ENCODE measurements at places on chromosomes 5 and 9.

DNA sequence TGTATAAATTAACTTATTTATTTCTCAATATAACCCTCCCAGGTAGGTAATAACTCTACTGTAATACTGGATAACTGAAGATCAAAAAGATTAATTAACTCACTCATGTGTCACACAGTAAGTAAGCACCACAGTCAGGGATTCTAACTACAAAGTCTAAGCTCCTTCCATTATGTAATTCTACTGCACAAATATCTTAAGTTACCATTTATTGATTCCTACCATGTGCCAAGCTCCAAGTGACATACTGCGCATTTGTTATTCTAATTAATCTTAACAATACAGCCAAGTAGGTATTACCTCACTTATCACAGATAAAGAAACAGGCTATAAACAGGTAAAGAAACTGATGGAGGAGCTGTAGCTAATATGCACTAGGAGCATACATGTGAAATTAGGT is 58.3 kb downstream of the RANBP6 start:
- DNase-seq: peak; percentile 8

DNA sequence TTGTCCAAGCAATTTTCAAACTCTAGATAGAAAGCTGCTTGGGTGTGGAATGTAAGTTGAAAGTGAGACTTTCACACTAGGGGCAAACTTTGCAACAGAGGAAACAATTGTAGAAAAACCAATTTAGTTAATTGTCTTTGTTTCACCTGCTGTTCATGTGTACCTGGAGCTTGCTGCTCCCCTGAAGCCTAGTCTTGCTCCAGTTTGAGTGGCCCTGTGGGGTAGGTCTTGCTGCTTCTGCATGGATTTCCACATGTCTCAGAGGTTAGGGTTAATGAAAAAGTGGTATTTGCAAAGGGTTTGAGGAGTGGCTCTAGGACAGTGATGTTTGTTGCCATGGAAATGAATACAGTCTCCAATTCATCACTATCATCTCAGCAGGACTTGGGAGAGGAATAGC is 182.2 kb downstream of the FSTL4 start:
- DNase-seq: peak; percentile 54

GRCh38 chr5:177353093-177353492 is 1.6 kb upstream of the LMAN2 start:
- DNase-seq: no peak

- no peak for DNase-seq
Observed at GRCh38 chr9:98900725-98901124, 43.0 kb upstream of the COL15A1 start.

DNA sequence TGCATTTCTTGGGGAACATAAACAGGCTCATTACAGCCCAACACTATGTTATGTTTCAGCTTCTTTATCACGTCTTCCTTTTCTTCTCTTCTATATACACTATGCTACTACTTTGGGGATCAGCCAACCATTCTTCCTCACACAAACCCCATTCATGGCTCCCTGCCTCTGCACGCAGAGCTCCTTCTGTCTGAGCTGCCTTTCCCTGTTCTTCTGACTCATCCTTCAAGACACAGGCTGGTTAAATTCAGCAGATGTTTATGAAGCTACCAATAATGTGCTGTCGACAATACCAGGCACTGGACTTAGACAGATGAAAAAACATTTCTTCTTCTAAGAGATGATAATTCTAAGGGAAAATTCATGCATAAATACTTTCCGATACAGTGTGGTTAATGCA is 102.5 kb upstream of the TXNDC8 start:
- DNase-seq: no peak

DNA sequence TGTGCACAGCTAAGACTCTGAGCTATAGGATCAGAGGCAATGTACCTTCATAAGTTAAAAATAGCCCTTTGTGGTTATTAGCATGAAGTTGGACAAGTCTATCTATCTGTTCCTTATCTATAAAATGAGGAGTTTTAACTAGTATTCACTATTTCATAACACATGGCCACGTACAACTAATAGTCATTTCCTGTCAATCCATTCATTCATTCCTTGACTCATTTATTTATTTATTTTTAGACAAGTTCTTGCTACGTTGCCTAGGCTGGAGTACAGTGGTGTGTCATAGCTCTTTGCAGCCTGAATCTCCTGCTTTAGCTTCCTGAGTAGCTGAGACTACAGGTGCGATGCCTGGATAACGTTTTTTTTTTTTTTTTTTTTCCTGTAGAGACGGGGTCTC is 92.1 kb downstream of the NR3C1 start:
- no peak for DNase-seq

DNA sequence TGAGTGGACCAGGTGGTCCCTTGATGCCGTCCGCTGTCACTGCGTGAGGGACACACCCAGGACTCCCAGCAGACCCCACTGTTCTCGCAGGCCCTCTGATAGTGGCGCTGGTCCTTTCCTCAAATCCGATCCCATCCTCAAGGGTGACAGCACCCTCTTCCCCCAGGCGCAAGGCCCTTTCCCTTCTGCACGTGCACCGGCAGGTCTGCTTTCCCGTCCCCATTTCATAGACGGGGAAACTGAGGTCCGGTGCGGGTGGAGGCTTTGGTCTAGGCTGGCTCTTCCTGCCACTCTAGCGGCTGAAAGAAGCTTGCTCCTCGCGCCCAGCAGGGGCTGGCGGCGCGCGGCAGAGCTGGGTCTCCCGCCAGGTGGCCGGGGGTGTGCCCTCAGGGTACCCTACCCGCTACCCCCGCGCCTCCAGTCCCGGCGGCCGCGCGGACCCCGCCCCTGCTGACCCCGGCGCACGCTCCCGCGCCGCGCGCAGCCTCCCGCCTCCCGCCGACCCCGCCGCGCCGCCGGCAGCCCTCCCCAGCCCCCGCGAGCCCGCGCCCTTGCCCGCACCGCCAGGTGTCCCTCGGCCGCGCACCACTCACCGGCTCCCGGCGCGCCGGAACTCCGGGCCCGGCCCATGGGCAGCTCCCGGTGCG is 453 bp downstream of the RASGEF1C start:
- peak; percentile 68 for DNase-seq

- DNase-seq: no peak
Observed at GRCh38 chr9:5665059-5665458, 36.2 kb downstream of the RIC1 start.

GRCh38 chr5:173880306-173880985 is 7.7 kb upstream of the CPEB4 start:
- no peak for DNase-seq

- no peak for DNase-seq
Observed at GRCh38 chr9:91586282-91586681, 162.7 kb upstream of the NFIL3 start.

DNA sequence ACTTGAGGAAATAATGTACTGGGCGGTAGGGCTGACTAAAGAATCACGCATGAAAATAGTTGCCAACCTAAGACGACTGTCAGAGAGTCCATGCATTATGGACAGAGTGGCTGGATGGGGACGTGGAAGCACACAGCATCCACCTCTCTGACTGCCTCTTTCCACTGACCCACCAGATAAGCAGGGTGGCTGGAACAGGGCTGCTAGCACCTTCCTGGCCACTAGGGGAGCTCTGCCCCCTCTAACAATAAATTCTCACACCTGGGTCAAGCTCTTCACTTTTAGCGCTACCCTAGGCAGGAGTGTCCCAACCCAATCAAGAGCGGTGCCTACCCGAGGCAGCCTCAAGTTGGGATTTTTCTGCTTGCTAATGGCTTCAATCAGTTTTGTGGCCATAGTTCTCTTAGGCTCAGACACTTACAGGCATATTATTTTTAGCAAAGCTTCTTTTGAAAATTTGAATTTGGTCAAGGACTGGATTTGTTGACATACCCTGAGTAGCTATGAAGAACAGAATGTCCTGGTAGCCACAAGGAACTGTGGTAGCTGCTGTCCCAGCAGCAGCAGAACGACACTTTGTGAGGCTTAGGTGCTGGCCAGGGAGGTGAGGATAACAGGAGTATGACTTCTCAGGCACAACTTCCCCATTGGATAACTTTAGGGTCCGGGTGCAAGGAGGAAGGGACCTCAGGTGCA is 6.9 kb upstream of the TPM2 start:
- DNase-seq: peak; percentile 66

- peak; percentile 19 for DNase-seq
Observed at GRCh38 chr9:132116583-132116982, 36.9 kb upstream of the MED27 start.

GRCh38 chr9:13962006-13962405 is 351.9 kb downstream of the NFIB start:
- DNase-seq: no peak

GRCh38 chr5:40389591-40389990 is 290.1 kb upstream of the PTGER4 start:
- DNase-seq: no peak

- DNase-seq: no peak
Observed at GRCh38 chr5:53411388-53411787, 69.0 kb upstream of the FST start.

DNA sequence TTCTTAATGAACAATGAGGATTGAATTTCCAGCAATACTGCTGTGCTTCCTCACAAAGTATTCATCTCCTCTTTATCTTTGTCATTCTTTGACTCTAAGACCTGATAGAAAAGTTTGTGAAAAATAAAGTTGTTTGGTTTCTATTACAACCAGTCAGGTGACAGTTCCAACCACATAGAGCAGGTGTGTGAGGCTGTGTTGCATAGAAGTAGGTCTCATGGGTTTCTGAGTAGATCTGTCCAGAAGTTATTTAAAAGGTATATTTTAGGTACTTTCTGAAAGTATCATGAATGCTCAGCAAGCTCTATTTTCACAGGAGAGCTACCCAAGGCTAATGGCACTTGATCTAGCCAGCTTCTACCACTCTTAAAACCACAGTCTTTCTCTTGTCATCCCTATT is 637.0 kb downstream of the DNAH5 start:
- no peak for DNase-seq

GRCh38 chr5:7391215-7391614 is 4.7 kb upstream of the ADCY2 start:
- DNase-seq: no peak

- peak; percentile 24 for DNase-seq
Observed at GRCh38 chr5:116632890-116633289, 58.3 kb upstream of the SEMA6A start.

GRCh38 chr5:2278825-2279456 is 396.2 kb upstream of the IRX4 start:
- no peak for DNase-seq

- DNase-seq: peak; percentile 38
Observed at GRCh38 chr9:23686257-23686656, 139.8 kb downstream of the ELAVL2 start.

- peak; percentile 35 for DNase-seq
Observed at GRCh38 chr9:20512106-20512505, 110.2 kb downstream of the MLLT3 start.

DNA sequence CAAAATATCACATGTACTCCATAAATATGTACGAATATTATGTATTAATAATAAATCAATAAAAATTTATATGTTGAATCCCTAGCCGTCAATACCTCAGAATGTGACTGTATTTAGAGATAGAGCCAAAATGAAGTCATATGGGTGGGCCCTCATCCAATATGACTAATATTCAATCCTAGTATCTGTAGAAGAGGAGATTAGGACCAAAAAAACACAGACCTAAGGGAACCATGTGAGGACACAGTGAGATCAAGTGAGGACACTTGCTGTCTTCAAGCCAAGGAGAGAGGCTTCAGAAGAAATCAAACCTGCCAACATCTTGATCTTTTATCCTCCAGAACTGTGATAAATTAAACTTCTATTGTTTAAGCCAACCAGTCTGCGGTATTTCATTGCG is 3.7 kb upstream of the AMACR start:
- no peak for DNase-seq

DNA sequence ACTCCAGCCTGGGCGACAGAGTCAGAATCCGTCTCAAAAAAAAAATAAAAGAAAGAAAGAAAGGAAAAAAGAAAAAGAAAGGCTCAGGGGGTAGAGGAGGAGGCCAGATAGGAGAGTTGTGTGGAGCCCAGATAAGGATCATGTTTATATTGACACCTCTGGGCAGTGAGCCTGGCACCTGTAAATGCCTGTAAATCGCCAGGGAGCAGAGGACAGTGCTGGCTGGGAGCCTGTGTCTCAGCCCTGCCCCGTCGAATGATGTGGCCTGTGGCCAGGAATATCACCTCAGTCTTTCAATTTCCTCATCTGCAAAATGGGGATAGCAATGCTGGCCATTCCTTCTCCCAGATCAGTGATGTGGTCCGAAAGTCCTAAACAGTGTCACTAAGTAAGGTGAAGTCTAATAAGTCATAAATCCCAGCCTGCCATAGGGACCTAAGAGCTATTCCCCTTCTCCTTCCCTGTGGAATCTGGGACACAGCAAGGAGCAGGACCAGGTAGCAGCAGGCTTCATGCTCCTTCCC is 10.3 kb upstream of the ABO start:
- DNase-seq: no peak

GRCh38 chr5:58628626-58629025 is 45.8 kb downstream of the RAB3C start:
- DNase-seq: no peak

DNA sequence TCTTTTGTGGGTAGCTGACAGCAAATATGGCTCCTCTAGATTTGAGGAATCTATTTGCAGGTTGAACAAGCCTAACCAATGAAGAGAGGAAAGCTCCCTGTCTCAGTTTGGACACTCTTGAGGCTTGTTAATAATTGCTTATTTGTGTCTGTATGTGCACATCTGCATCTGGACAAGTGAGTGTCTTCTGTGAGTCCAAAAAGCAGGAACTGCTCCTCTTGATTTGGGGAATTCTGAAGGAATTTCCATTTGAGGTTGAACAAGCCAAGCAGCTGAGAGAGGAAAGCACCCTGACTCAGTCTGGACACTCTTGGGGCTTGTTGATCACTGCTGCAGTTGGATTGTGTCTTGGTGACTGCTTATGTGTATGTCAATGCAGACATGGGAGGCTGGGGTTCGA is 211.6 kb downstream of the DTWD2 start:
- DNase-seq: no peak

- DNase-seq: no peak
Observed at GRCh38 chr5:66553368-66553912, 42.8 kb upstream of the MAST4 start.

GRCh38 chr9:107464516-107464915 is 25.1 kb downstream of the KLF4 start:
- no peak for DNase-seq

- DNase-seq: no peak
Observed at GRCh38 chr9:82668689-82669199, 394.2 kb downstream of the RASEF start.

DNA sequence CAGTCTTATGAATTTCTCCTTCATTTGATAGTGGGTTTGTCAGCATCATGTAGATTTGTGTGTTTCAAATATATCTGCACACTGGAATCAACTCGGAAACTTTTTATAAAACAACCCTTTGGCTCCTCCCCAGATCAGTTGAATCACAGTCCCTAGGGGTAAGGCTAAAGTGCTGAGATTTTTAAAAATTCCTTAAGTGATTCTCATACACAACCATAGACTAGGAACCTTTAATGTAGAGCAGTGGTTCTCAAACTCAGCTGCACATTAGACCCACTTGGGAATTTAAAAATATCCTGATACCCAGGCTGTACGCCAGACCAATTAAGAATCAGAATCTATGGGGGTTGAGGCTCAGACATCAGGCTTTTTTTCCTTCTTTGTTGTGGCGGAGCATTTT is 17.5 kb upstream of the JAK2 start:
- DNase-seq: no peak

DNA sequence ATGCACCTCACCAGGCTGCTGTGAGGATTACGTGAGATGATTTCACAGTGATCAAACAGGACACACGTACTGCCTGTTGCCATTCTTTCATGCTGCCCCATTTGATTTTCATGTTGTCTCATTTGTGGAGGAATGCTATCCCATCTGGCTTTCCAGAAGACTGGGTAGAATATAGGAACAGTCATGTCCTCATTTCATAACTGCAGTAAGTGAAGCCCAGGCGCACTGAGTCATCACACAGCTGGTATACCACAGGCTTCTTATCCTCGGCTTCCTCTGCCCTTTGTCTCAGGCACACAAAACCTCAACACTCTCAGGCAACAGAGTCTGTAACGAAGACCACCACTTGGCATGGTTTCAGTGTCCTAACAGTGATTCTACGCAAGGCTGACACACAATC is 62.3 kb downstream of the LHFPL2 start:
- DNase-seq: no peak

Measured in NCI-H69 (cell line).